ENCODE measurements at places on chromosomes 3 and 15.

DNA sequence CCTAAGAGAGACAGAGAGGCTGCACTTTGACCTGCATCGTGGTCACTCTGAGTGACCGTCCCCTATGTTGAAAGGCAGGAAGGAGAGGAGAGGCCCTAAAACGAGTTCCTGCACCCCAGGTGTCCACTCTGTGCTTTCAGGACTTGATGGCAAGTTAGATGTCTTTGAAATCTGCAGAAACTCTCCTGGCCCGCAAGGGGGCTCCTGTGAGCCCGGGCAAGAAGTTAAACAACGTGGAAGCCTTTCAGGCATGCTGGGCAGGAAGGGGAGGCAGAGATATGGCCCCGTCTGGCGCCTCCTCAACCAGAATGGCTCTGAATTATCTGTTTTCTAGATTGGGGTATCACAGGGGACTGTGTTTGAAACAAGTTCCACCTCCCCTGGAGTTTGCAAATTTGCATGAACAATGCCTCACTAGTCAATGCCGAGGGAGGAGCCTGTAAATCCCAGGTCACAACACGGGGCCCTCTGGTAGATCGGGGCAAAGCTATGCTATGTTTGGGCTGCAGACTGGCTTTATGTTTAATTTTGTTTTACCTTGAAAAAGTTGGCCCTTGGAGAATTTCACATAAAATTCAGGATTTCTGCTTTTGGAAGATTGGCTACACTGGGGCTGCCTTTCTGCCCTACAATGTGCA lies 9.8 kb downstream of the CTXND1 start:
- DNase-seq, result peak; percentile 71

DNA sequence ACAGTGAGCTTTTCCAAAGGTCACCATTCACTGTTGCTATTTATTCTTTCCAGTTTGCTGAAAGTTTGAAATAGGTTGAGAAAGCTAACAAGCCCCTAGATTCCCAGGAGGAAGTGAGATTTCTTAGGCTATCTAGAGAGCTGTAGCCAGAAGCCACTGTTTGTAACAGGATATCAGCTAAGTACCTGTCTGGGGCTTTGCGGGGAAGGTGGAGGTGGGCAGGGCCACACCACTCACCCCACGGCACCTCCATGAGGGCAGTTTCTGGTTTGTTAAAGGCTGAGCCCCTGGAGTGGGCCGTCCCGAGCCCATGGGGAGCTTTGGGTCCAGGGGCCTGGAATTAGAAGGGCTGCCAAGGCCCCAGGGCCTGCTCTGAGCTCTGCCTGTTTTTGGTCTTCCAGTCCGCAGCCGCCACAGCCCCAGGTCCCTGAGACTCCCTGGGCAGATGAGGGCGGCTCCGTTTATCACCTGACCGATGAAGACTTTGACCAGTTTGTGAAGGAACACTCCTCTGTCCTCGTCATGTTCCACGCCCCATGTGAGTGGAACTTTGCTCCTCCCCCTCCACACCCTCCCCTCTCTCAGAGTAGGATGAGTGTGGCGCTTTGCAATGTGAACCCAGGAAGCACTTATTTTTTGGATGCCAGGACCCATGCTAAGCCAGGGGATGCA lies 63.4 kb downstream of the PDIA5 start:
- no peak for DNase-seq

- no peak for DNase-seq
These were observed 34.7 kb downstream of the FOXP1 start for GRCh38 chr3:71548705-71549384.

- no peak for DNase-seq
These were observed 27.8 kb upstream of the SEMA4B start for GRCh38 chr15:90173372-90173771.

DNA sequence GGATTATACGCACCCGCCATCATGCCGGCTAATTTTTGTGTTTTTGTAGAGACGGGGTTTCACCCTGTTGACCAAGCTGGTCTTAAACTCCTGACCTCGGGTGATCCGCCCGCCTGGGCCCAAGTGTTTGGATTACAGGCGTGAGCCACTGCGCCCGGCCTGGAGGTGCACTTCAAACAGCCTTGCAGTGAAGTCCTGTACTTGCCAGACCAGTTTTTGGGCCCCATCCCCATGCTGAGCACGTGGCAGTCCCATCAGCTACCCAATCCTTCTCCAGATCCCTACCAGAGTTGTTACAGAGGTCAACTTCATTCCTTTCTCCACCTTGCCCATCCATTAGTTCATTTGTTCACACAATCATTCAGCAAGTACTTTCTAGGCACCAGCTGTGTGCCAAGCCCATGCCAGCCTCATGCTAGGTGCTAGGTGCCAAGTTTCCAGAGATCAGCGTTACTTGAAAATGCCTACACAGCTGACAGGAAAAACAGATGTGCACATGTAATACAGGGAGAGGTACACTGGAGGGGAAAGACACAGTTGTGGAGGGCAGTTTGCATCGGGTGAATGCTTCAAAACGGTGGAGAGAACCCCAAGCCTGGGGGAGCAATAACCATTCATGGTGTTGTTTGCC lies 2.2 kb downstream of the DNAH1 start:
- no peak for DNase-seq

- DNase-seq, result peak; percentile 15
These were observed 38.0 kb downstream of the TMEM41A start for GRCh38 chr3:185460719-185461350.
